ENCODE measurements at places on chromosomes 7 and 10.

GRCh38 chr10:31148951-31149350, 117.3 kb upstream of the ZNF438 start:
- no peak for DNase-seq

DNA sequence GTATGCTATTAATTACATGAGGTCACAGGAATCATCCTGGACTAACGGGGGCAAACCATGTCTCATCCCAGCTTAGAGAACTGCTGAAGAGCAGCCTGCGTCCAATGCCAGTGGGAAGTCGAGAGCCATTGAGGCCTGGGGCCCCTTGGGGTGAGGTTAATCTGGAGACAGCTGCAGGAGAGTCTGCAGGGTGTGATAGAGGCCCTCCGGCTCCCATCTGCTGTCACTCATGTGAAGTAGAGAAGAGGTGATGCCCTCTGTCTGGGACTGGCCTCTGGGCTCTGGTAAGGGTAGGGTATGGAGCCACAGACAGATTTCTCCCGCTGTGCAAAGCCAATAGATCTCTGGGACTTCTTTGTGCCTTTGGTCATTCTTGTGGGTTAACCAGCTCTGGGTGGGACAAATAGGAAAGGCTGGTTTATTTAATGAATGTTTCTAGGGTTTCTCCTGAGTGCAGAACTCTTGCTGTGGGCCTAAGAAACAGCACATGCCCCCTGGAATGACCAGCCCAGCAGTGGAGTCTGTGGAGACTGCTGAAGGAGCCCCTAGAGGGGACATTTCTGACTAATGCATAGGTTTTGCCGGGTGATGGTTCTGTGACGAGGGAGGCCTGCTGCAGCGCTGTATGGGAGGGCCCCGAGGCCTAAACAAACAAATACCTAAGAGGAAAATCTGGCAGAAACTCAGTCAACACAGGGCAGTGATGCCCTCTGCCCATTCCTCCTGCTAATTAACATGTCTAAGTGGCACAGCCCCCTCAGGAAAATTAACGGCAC, 34.5 kb downstream of the CRHR2 start:
- DNase-seq = no peak

DNA sequence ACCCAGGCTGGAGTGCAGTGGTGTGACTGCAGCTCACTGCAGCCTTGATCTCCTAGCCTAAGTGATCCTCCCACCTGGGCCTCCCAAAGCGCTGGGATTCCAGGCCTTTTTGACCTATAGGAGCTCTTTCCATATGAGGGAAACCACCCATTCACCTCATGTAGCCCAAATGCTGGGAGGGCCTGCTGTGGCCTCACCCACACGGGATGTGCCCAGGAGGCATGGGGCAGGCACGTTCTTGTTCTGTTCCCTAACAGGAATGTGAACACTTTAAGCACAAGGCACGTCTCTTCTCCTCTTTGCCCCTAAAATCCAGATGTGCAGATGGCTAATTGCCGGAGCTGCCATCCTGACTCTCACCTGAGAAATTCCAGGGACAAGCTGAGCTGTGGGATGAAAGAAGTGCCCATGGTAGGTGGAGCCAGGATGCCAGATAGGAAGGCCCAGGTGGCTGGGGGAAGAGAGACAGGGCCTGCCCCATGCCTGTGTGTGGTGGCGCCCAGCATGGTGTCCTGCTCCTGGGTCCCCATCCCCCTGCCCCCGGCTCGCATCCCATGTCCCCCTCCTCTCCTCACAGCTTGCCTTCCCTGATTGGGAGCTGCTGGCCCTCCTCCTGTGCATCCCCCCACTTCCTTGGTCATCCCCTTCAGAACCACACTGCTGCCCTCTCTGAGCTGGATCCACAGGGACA, 17.3 kb downstream of the CAMK2B start:
- DNase-seq = no peak

- no peak for DNase-seq
Measured at GRCh38 chr10:130231251-130231741, 95.1 kb downstream of the GLRX3 start.

- DNase-seq = no peak
Measured at GRCh38 chr10:52105301-52105700, 208.8 kb upstream of the DKK1 start.

GRCh38 chr10:89301232-89301631, 614 bp upstream of the IFIT2 start:
- DNase-seq = peak; percentile 79

- no peak for DNase-seq
Measured at GRCh38 chr10:57018452-57018851, 657.4 kb upstream of the ZWINT start.

DNA sequence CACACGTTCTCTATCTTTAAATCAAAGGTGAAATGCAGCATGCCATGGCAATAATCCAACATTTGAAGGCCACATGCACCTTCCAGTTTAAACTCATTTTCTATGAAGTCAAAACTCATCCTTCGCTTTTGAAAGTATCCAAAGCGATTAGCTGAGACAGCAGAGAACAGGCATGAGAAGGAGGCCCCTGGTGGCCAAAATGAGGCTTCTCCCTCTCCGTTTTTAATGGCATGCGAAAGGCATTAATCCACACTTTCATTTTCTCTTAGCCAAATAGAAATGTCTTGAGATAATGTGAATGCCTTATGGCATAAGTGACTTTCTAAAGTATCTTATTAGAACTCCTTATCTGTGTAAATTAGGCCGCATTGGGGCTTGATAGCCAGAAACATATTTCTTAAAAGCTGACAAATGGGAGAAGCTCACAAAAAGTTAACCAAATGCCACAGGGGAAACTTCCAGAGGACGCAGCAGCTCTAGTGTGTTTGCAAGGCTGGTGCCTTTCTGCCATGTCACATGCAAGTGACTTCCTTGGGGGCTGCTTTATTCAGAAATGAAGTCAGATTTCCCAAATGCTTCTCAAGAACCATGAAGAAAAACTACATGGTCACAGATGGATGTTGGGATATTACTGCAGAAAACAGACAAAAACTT, 1189.6 kb downstream of the SORCS1 start:
- DNase-seq = peak; percentile 22

DNA sequence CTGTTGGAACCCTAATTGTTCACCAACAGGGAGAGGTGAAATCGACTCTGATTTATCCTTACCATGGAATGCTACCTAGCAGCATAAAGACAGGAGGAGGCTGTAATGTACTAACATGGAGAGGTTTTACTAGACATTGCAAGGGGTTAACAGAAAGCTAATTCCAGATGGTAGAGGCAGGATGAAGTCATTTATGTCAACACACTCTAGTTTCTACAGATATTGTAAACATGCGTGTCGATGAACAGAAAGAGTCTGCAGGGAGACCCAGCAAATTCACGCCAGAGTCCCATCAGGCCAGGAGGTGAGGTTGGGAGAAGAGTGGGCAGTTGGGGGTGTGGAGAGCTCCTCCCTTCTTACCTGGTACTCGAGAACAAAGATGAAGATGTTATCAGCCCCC, 7.0 kb downstream of the NPC1L1 start:
- no peak for DNase-seq
